ENCODE measurements at places on chromosomes 2 and 18.

GRCh38 chr2:213150315-213151097, 906 bp downstream of the IKZF2 start:
- DNase-seq: no peak

GRCh38 chr2:196113061-196113974, 44.7 kb upstream of the DNAH7 start:
- DNase-seq: no peak

- DNase-seq: no peak
Measured at GRCh38 chr18:48703418-48703817, 164.6 kb downstream of the CTIF start.

DNA sequence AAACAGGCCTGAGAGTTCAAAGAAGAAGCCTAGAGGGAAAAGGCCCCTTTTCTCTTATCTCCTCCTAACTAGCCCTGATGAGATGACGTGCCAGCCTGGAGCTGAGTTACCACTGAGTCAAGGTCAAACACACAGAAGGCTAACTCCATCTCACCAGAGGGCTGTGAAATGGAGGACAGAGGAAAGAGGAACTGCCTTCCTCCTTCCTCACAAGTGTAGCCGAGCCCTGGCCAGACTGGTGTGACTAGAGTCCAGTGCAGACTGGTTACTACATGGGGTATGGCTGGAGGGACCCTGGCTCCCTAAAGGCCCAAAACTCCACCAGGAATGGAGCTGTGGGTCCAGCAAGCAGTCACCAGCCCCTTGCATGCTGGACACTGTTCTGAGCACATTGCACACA, 35.7 kb upstream of the GYPC start:
- no peak for DNase-seq

- DNase-seq: no peak
Measured at GRCh38 chr2:206218796-206219499, 55.5 kb upstream of the ZDBF2 start.

DNA sequence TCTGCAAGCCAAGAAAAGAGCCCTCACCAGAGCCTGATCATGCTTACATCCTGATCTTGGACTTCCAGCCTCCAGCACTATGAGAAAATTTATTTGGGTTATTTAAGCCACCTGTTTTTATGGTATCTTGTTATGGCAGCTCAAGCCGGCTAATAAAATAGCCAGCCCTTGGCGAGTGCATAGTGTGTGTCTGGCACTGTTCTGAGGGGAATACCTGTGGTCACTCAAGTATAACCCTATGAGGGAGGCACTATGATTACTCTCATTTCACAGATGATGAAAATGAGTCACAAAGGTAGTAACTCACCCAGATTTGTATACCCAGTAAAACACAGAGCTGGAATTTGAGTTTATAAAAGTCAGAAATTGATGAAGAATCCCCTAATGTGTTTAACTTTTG, 556.9 kb upstream of the SETBP1 start:
- DNase-seq: no peak

DNA sequence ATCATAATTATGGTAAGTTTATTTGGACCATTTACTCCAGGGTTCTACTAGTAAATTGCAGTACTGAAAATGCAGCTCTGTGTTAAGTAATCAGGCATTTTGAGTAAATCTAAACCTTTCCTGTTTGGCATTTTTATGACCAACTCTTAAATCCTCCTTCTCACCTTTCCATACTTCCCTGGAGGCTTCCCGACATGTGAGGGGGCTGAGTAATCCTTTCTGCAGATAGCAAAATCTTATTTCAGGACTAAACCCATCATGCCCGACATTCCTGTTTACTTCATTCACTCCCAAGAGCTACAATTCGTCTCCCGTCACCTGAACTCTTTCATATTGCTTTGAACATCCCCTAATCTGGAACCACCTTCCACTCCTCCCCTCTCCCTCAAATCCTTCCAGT, 296.6 kb downstream of the IKZF2 start:
- no peak for DNase-seq

GRCh38 chr2:47737-48136, 1.4 kb upstream of the FAM110C start:
- DNase-seq: no peak

DNA sequence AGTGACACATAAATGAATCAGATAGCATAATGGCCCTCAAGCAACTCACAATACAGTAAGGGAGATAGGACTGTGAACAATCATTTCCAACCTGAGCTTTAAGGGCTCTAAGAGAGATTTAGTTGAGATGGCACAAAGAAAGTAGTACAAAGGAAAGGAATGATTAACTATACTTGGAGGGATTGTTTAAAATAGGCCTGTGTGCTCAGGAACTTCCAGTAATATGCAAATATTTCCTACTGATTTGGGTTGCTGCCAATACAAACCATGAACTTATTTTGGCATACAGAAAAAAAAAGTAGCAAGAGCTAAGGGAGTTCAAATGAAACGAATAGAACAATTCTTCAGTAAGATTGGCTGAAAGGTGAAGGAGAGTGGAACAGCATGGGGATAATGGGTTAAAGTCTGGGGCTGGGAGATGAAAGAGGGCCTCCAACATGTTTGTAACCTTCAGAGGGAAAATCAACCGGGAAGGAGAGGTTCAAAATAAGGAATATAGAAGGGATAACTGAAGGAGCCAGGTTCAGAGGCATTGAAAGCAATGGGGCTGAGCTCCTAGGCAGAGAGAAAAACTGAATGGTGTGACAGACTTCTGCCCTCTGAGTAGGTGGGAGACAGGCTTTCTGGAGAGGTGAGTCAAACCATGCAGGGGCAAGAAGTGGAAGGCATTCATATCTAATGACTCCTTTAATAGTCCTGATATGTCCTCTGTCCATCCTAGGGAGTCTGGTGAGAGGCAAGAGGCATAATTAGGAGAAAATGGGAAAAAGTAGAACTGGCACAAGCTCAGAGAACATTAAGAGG, 83.5 kb downstream of the DNAH7 start:
- no peak for DNase-seq

- no peak for DNase-seq
Measured at GRCh38 chr18:80167931-80168330, 58.9 kb downstream of the ADNP2 start.

GRCh38 chr2:240764605-240765004, 55.4 kb downstream of the KIF1A start:
- no peak for DNase-seq

DNA sequence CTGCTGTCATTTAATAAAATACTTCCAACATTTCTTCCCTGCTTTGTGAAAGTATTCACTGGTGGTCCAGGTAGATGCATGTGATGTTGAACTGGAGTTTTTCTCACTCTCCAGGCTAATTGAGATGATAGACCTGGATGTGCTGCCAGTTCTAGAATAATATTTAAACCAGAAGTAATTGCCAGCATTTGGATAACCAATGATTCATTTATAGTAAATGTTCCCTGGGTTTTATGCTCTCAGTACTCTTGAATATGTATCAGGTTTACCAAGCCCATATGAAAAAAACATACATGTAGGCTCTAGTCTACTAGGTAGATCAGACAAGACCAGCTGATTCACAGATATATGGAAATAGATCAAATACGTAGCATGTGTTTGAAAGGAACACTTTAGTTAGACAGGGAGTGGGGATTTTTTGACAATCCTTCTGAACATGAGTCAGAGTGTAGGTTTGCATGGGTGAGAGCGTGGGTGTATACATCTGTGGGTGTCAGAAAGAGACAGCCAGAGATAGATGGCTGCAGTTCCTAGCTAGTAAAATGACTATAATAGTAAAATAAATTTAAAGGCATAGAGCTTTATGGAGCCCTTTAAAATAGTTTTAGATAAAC, 115.1 kb downstream of the NAB1 start:
- DNase-seq: no peak
